Endothelial cell (in vitro differentiated cells): ENCODE measurements at places on chromosomes 2 and 18.
A peak's percentile ranks its signal among the peaks of the same experiment; 100 is the strongest.

- no peak for DNase-seq
Observed at GRCh38 chr2:48728295-48728694, 27.2 kb downstream of the LHCGR start.

- DNase-seq, result no peak
Observed at GRCh38 chr18:25737710-25738311, 352.6 kb downstream of the SS18 start.

DNA sequence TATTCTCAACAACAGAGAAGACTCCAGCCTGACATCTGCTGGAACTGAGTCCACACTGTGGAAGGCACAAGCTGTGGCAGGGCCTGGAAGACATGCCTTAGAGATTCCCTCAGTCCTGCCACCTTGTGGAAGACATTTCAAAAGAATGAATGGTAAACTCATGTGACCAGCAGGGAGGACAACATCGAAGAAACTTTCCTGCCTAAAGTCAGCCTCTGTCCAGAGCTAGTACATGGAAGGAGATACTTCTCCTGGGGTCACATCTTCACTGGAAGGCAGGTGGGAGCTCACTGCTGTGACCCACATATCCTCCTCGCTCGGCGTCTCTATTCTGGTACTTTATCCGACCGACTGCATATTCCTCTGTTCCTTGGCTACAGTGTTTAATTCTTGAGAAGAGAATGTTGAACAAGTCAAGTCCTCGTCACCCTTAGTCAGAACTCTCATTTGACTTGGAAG is 59.5 kb downstream of the PUM2 start:
- peak; percentile 77 for DNase-seq

DNA sequence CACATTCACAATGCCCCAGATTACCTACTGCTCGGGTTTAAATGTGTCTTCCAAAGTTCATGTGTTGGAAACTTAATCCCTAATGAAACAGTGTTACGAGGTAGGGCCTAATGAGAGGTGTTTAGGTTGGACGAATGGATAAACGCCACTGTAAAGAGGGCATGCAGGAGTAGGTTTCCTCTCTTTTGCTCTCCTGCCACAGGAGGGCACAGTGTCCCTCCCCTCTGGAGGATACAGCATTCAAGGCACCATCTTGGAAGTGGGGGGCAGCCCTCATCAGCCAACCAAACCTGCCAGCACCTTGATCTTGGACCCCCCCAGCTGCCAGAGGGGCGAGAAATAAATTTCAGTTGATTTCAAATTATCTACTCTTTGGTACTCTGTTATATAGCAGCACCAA is 103.5 kb downstream of the TSHZ1 start:
- DNase-seq, result no peak

DNA sequence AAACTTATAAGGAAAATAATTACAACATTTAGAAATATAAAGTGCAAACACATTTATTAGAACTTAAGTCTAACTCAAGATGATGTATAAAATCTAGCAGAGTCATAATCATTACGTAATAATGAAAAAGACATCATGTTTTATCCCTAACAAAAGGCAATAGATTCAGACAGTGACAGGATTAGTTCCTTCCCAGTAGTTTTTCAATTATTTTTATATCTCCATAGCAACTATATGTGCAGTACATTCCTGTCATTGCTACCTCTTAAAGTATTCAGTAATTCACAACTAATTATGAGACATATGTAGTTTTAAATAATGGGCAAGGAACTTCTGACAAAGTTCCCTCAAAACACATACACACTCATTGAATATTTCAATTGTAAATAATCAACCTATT is 687.9 kb downstream of the CCDC85A start:
- no peak for DNase-seq
